CD8-positive, alpha-beta T cell (primary cell): ENCODE measurements at places on chromosomes 7 and 10.

- DNase-seq, result peak; percentile 60
These were observed 34.4 kb upstream of the GRID1 start for GRCh38 chr10:86400705-86401587.

GRCh38 chr7:94400643-94401427 is 6.1 kb downstream of the COL1A2 start:
- no peak for DNase-seq

GRCh38 chr7:106279425-106280197 is 5.2 kb downstream of the NAMPT start:
- DNase-seq, result no peak

GRCh38 chr7:73644688-73645286 is 20.5 kb upstream of the MLXIPL start:
- DNase-seq, result no peak

DNA sequence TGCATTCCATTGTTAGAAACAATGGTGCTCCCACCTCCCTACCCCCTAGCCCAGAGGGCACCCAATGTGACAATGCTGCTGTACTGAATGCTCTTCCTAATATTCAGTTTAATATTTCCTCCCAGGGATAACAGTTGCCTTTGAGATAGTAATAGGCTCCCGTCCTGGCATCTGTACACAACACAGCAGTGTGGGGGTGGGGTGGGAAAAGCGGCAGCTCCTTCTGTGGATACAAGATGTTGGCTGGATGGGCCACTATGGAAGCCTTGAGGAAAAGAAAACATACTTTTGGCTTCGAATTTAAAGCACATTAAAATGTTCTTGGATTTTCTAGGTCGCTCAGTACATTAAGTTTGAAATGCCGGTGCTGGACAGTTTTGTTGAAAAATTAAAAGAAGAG is 9.2 kb upstream of the ZNF22 start:
- no peak for DNase-seq

DNA sequence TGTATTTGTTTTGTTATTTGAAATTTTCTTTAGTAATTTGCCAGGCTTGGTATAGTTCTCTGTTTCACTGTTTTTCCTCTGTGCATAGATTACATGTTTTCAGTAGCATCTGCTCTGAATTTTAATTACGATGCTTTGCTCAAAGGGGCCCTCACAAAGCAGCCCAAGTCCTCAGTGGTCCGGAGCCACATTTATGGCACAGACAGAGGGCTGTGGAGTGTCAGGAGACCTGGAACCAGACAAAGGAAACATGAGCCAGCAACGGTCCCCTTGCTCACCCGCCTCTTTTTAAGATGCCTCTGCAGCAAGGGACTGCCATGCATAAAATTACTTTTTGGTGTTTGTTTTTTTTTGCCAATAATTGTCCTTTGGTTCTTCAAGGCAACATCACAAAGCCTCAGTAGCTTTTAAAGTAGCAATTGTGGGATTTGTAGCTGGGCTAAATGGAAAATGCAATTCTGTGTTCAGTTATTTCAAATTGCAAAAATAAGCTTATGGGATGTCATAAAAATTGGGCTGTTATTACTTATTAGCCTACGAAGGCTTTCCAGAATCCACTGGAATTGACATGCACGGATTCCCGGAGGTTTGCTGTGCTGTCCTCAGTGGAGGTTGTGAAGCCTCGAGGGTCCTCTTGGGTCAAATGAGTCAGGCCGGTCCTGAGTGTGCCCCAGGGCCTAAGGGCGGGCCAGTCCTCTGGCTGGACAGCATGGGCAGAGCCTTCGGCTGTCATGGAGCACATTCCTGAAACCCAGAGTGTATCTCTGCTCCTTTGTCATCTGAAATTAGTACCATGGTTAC is 422.8 kb downstream of the GLRX3 start:
- no peak for DNase-seq

DNA sequence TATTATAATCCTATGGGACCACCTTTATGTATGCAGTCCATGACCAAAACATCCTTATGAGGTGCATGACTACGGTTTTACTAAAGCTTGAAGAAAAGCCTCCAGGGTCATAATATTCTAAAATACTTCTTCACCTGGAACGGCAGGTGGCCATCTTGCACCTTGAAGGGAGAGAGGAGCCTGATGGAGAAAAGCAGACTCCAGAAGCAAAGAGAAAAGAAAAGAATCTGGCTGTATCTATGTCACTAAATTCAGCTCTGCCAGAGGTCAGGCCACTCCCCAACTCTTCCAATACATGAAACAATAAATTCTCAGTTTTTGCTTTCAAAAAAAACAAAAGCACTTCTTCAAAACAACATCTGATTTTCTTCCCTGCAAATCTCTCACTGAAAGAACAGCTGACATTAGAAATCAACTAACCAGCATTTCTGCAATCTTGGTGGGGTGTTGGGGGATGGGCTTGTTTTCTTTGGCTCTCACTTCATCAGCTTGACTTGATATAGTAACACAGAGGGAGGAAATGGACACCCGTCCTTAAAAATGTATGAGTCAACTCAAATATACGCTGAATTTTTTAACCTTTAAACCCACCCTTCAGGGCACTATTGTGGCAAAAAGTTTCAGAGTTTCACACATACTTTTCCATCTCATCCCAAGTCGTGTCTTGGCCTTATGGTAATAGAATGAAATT is 21.7 kb downstream of the HIBADH start:
- no peak for DNase-seq

GRCh38 chr7:12619461-12620069 is 49.0 kb downstream of the SCIN start:
- DNase-seq, result no peak

DNA sequence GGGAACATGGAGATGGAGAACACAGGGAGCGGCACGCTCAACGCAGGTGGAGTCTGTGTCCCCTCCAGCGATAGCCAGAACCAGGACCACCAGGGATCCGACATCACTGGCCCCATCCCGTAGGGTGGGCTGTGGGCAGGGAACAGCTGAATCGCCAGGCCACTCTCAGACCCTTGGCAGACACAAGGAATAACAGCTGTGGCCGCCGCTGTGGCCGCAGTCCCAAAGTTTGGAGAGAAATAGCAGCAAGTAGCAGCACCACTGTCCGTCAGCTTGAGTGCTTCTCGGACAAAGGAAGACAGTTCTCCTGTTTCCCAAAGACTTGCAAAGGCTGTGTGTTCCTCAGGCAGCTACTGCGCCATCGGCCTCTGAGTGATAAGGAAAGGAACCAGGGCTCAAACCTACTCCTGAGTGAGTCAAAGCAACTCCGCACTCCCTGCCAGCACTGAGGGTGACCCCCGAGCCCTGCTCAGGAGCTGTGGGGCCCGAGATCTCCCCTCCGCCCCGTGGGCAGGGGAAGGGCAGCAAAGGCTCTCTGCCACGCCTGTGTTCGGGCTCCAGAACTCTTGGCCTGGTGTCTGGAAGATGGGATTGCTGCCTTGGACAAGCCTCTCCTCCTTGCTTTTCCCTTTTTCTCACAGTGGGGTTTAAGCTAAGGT is 82.3 kb upstream of the FAM20C start:
- DNase-seq, result no peak

DNA sequence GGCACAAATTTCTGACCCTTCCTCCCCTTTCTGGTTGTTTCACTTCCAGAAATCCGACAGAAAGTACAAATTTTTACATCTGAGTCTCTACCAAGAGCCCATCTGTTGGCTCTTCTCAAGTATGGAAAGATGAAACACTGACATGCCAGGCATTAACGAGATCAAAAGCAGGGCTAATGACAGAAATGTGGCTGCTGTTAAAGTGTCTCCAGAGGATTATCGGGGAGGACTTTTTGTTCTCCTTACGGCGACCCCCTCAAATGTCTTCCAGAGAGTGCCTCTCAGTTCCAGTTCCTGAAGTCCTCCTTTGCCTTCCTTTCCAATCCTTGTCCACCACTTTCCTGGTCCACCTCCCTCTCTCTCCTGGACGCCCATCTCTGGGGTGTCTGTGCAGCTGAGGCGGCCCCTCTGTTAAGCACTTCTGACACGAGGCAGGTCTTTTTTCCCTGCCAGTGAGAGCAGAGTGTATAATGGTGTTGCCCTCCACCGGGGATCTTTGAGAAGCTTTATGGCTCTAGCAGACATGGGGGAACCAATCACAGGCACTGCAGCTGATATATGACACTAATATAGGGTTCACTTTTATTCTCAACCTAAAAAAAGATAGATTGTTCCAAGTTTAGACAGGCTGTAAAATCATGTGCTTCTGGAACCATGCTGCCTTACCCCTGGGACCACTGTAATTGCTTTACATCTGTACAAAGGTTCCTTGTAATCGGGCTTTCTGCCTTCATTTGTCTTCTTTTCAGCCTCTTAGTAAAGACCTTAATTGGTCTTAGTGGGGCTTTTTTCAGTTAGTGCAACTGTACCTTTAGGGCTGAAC is 757.1 kb downstream of the AUTS2 start:
- DNase-seq, result no peak

DNA sequence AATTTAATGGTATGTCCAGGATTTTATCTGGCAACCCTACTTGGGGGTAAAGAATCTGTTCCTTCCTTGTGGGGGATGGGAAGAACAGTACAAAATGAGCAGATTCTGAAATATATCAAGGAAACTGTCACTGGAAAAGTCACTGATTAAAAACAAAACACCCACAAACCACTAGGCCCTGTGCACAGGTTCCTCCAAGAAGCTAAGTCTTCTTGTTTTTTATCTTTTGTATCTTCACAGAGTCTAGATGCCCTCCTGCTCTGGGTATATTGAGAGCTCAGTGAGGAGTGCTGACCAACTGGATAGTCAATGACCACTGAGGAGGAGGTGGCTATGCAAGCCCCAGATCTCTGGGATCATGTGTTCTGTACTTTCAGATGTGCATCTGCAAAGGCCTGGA is 86.8 kb upstream of the ANKRD1 start:
- no peak for DNase-seq
